ENCODE measurements at places on chromosomes 6 and 20.

DNA sequence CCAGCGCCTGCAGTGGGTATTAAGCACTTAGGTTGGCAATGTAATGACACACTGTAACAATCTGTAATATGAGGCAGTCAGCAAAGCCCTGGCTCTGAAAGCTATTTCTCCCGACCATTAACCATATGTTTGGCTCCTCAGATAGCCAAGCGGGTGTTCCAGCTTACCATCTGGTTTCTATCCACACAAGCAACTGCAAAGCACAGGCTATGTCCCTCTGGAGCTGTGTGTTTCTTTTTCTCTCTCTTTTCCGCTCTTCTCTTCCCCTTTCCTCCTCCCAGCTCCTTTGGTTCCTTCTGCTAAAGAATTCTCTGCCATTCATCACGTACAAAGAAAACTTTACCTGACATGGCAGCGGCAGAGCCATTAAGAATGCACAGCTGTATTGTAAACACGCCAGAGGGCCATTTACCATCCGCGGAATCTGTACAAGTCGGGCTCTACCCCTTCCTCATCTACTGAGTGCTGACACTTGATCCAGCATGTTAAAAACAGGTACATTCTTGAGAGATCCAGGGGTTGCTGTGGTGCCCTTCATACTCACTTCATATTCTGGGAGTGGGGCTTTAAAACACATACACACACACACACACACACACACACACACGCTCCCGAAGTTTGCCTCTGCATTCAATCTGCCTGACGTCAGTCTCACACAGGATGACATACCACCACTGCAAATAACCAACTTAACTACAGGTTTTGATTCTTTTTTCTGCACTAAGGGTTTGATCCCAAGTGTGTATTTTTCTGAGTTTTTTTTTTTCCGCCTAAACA lies 77.2 kb downstream of the BACH2 start:
- DNase-seq, result peak; percentile 10

DNA sequence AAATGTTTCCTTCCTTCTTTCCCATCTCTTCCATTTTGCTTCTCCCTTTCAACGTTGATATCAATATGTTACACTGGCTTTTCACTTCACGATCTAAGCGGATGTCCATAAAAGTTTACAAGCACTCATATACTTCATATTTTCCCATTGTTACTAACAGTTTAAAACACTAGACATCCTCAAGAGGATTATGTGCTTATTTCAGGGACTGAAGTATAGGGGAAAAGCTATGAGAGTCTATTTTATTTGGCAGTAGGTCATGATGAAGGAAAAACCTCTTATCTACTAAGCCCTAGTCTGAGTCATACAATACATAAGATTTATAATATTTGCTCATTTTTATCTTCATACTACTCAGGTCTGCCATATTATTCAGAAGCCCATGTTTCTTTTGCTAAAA lies 20.6 kb upstream of the EPB41L2 start:
- no peak for DNase-seq

DNA sequence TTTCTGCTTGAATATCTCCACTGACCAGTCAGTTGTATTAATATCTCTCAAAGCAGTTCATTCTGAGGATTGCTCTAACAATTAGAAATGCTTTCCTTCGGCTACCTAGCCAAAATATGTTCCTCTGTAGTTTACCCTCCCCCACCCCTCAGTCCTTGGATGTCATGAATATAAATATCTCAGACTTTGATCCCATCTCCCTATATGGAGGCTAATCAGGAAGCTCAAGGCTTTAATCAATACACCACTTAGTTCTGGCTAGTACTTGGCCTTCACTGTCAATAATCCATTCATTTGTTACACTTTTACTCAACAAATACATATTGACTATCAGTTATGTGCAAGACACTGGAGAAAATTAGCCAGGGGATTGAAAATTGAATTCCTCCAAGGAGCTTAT lies 60.1 kb downstream of the CLIC5 start:
- no peak for DNase-seq

DNA sequence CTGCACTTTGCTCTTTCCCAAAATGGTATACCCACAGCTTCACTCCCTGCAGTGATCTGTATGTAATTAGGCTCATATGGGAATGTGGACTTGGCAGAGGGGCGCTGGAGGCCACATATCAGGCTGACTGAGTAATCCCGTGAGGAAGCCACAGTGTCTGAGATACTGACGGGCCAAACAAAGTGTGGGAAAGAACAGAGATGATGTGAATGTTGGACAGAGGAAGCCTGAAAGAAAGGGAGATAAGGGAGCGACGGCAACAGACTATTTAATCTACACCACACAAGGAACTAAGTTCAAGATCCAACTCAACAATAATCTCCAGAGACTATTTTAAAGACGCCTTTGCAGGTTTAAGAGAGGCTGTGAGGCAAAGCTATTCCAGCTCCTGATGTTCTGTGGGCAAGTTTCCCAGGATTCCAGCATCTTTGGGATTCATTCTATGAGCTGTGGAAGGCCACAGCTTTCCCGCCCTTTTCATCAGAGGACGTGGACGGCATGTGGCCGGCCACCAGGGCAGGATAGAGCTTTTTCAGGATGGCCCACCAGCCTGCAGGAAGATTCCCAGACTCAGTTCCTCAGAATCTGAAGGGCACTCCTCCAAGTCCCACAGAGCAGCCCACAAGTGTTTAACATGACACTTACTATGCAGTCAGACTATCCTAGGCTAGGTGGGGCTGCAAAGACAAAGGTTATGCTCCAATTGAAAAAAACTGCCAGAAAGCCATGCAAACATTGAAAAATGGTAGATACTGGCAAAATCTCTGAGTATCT lies 237.5 kb downstream of the ATXN1 start:
- no peak for DNase-seq

- DNase-seq, result peak; percentile 57
These were observed 86.0 kb downstream of the SESN1 start for GRCh38 chr6:109008537-109009235.

DNA sequence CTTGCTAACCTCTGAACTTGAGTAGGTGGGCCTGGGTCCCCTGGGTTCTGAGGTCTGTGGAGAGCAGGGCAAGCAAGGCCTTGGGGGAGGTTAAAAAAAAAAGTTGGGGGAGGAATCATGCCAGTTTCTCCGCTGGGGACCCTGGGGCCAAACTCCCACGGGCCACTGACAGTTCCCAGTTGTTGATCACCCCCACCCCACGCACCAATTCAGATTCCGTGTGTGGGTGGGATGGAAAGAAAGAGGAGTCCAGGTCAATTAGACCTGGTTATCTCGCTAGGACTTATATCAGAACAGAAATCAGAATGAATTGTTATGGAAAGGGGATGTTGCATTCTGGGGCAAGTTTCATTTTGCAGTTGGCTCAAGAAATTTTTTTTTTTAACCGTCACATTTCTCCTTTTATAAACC lies 46.7 kb upstream of the SUPT3H start:
- peak; percentile 36 for DNase-seq

DNA sequence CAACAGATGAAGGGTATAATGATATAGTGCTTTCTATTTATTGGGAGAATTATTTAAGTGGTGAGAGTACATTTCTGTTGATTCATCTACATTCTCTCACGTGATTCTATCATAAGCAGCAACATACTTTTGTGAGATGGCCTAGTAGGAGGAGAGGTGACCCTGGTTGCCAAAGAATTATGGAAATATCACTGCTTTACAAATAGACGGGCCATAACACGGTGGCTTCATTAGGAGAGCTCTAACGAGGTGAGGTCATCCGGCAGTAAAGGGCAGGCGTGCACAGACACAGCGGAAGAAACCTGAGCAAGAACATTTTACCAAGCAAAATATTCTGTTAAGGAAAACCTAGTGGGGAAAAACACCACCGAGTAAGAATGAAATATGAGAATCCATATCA lies 337.4 kb upstream of the QKI start:
- DNase-seq, result no peak

GRCh38 chr20:38610521-38610920 lies 8.9 kb downstream of the ARHGAP40 start:
- no peak for DNase-seq

GRCh38 chr6:29506446-29507067 lies 18.8 kb upstream of the MAS1L start:
- no peak for DNase-seq

- peak; percentile 19 for DNase-seq
These were observed 48.8 kb downstream of the CAP2 start for GRCh38 chr6:17442196-17442595.

- no peak for DNase-seq
These were observed 17.4 kb downstream of the SIM1 start for GRCh38 chr6:100447081-100447899.

GRCh38 chr20:16801919-16802651 lies 53.9 kb downstream of the OTOR start:
- DNase-seq, result peak; percentile 53

- DNase-seq, result no peak
These were observed 167.4 kb downstream of the QRSL1 start for GRCh38 chr6:106796781-106797180.

DNA sequence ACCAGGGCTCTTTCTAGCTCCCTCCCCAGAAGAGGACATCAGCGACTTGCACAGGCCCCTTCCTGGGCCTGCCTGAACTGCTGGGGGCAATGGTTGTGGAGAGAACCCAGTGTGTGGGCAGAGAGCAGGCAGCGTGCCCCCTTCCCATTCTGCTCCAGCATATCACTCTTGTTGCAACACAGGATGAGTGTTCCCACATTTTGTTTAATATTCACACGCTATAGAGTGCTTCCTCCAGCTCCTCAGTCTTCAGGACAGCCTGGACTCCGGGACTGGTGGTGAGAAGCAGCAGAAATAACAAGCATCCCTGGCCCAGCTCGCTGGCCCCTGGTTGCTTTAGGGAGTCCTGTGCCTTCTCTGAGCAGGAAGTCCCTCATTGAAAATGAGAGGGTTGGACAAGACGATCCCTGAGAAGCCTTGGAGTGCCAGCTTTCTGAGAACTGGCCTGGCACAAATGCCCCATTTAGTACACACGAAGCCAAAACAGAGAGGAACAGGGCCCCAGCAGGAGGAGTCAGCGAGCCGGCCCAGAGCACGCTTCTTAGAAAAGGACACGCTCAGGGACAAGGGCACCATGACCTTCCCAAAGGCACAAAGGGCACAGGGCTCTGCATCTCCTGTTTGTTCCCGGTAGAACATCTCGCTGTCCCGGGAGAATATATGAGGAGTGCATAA lies 84.2 kb upstream of the FOXC1 start:
- DNase-seq, result no peak

GRCh38 chr20:60009826-60010616 lies 51.8 kb downstream of the CDH26 start:
- DNase-seq, result no peak

- no peak for DNase-seq
These were observed 21.5 kb downstream of the OLIG3 start for GRCh38 chr6:137472641-137473137.

GRCh38 chr20:50062006-50062838 lies 50.7 kb downstream of the UBE2V1 start:
- no peak for DNase-seq

DNA sequence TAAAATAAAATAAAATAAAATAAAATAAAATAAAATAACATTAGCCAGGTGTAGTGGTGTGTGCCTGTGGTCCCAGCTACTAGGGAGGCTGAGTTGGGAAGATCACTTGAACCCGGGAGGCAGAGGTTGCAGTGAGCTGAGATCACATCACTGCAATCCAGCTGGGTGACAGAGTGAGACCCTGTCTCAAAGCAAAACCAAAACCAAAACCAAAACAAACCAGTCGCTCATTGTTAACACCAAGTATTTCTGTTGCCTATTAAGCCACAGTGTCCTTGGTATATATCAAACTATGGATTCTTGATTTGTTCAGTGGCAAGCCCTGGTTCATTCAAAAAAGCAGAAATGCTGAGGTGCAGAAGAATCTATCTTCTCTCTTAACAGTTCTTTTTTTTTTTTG lies 65.7 kb downstream of the PYGB start:
- DNase-seq, result peak; percentile 20

Measured in MM.1S (cell line).